ENCODE measurements at places on chromosomes 6 and 20.
A peak's percentile ranks its signal among the peaks of the same experiment; 100 is the strongest.

DNA sequence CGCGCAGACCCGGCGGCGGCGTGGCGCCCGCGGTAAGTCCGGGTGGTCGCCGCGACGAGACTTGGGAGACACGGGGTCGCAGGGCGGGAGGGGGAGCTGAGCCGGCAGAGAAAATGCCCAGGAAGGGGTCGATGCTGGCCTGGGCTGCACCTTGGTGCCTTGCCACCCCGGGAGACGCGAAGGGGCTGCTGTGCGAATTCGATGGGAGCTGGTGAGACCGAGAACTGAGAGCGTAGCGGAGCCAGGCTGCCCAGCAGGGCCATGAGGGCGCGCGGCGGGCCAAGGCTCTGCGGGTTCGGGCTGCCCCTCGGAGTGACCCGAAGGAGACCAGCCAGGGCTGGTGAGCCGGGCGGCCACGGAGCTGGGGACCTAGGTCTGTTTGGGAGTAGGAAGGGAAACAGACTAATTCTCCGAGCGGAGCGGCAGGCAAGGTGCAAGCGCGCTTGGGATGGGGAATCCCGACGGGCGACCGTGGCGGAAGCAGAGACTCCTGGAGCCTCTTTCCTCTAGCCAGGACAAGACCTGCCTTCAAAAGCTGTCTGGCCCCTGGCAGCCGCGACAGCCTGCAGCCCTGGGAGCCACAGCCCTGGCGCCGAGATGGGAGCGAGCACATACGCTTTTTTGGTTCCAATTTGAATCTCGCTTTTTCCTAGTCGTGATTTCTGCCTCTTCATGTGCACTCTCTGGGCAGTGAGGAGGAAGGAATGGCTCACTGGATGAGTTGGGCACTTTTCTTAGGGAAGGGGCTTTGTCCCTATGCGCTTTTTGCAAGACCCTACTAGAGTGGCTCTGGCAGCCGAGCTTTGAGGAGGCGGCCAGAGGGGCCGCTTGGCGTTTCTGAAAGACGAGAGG, 691 bp downstream of the SYNDIG1 start:
- DNase-seq, result peak; percentile 21

DNA sequence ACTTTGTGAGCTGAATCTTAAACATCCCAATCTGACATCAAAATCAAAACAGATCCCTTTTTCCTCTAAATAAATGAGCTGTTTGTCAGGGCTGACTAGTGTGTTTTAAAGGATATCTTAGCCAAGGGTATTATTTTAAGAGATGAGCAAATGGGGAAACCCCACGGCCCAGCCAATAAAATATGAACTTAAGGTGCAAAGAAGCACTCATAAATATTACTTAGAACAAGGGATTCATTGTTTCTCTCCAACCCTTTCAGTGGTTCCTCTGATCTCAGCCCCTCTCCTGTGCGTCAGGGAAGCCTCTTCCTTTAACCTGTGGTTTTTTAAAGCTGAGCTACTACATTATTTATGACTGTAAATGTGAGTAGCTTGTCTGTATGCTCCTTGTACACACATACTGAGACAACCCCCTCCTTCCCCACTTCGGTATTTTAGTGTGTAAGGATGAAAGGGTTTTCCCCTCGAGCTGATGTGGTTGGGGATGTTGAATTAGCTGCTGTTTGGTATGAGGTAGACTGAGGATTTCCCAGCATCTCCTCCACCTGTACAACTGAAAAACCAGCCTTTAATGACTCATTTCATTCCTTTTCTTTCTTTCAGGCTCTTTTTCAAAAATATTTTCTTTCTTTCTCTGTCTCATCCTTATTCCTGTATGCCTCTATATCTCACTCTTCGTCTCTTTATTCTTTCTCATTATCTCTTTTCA, 6.5 kb downstream of the BMP5 start:
- DNase-seq, result peak; percentile 18

- no peak for DNase-seq
Measured at GRCh38 chr6:47595785-47596184, 102.6 kb upstream of the ADGRF4 start.

DNA sequence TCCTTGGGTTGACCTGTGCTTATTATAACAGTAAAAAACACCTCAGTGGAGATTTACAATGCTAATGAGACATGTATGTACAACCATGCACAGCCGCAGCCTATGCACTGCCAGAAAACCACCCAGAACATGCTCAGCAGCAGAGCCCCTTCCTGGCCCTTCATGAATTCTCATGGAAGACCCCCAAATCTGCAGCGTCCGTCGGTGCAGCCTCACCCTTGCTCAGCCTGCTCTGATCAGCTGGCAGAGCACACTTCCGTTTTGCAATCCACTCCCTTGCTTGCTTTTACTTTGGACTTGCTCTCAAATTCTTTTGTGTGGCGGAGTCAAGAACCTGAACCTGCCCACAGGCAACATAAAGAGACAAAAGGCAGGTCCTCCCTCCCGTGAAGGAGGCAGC, 378.2 kb upstream of the SULF2 start:
- DNase-seq, result no peak

DNA sequence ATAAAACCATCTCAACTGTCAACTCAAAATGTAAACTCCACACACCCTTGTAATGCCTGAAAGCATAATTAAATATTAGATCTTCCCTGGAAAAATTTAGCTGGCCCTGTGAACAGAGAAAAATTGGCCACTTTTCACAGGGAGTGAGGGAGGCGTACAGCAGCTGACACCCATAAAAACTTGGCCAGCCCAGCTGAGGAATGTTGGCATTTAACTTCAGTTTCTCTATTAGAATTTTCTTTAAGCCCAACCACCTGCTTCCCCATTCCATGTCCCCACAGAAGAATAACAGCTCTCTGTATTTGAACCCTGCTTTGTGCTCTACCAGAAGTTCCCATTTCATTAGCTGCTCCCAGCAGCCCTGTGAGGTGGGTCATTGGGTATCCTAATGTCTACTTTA, 41.0 kb downstream of the PKHD1 start:
- DNase-seq, result no peak

DNA sequence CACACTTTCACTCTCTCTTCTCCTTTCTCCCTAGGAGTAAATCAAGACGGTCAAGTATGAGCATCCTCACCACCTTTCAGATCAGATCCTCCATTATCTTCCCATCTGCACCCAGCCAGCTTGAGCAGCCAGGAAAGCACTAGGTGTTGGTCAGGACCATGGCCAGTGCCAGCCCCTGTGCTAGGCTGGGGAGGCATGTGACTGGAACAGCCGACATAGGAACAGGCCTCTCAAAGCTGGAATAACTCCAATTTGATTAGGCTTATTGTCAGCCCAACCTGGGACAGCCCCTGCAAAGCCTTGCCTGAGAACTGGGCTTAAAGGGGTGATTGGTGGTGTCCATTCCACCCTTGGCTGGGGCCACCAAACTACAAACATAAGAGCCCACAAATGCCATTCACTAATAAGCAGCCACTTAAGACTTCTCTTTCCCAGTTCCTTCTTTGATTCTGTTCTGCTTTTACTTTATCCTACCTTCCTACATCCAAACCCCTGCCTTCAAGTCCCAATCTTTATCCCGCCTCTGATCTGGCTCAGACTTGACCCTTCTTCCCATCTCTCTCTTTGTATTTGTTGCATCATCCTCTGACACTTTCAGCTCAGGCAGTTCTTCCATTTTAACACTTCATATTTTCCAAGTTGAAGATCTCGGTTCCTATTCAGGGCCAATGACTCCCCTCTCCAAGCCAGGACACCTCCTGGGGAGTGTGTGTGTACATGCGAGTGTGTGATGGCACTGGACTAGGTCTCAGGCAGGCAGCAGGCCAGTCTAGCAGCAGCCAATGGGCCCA, 4.5 kb upstream of the TREM2 start:
- no peak for DNase-seq

GRCh38 chr20:18985551-18985950, 172.0 kb downstream of the SCP2D1 start:
- no peak for DNase-seq

- DNase-seq, result no peak
Measured at GRCh38 chr6:147341486-147341885, 137.3 kb downstream of the STXBP5 start.

GRCh38 chr20:63183422-63184146, 32.3 kb downstream of the YTHDF1 start:
- peak; percentile 73 for DNase-seq

GRCh38 chr6:22706651-22707050, 137.3 kb downstream of the HDGFL1 start:
- DNase-seq, result no peak

GRCh38 chr20:33773412-33774089, 37.6 kb upstream of the CHMP4B start:
- DNase-seq, result peak; percentile 43

DNA sequence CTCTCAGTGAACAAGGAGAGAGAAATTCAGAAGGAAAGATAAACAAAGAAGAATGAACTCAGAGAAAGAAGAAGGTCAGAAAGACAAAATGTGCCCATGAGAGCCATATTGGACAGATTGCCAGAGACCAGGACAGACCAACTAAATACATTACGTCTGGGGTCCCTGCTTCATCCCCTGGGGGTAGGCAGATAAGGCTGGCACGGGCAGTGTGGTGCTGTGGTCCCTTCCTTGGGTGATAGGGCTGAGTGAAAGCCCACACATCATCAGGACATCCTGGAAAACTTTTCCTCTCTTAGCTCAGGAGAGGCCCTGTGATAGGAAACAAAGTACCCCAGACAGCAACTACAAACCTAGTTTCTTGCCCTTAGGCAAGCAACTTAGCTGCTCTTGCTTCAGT, 13.2 kb upstream of the ARMC12 start:
- no peak for DNase-seq

DNA sequence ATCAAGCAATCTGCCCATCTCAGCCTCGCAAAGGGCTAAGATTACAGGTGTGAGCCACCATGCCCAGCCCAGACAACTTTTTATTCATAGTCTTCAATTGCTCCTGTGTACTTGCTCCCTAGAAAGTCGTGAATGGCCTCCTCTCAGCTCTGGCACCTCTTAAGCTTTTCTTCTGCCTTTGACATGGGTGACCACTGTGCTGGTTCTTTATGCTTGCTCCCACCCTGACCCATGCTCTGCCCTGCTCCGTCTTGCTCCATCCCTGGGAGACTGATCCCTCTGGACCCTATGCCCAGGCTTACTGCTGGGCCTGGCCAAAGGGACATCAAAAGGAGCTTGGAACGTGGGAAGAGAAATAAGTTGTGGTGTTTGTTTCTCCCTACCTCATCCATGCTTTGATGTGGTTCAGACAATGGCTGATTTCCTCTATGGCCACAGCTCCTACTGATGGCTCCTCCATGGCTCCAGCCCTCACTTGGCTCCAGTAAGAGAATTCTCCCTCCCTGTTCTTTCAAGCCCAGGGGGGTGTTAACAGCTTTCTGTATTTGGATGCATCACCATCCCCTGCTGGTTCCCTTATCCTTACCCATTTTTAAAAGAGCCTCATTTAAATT, 7.7 kb upstream of the TREM2 start:
- peak; percentile 4 for DNase-seq

GRCh38 chr6:19524366-19525186, 312.6 kb upstream of the ID4 start:
- DNase-seq, result no peak

GRCh38 chr6:63816982-63817436, 181.4 kb downstream of the PHF3 start:
- DNase-seq, result no peak

DNA sequence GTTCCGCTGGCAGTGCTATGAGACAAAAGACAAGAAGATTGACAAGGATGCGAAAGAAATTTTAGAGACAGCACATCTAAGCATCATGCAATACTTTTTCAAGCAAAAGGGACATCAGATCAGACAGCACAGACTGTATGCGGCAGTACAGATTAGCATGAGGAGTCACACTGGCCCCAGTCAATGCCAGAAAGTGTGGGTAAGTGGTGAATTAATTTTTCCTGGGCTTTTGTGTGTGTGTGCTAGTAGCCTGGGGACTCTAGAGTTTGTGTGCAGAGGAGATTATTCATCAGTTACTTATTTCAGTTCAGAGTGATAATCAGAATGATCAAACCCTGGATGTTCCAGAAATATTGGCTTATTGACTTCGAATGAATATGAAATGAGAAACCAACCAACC, 47.2 kb downstream of the LAMA4 start:
- DNase-seq, result no peak

- DNase-seq, result no peak
Measured at GRCh38 chr6:24426729-24427446, 24.2 kb downstream of the MRS2 start.

DNA sequence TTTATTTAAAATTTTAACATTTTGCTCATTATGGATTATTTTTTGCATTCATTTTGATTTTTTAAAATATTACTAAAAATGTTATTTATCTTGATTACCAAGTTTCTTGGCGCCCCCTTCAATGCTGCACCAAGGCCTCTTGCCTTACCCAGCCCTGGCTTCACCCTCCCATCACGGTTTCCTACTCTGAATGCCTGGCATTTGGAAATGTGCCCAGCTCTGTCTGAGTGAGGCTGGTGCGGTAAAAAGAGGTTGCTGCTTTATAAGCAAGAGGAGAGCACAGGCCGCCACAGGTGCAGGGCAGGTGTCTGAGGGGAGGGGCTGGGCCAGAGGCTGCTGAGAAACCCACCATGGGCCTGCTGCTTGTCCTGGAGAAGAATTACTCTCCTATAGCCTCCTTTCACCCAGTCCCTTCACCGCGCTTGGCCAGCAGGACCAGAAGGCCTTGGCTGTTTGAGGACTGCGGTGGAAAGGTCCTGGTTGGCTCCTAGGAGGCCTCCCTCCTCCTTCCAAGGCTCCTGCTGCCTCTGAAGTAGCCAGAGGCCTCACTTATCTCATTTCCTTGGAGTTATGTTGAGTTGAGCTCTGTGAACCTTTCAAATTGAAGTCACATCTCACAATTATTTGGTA, 62.6 kb downstream of the BANF2 start:
- DNase-seq, result no peak

- DNase-seq, result no peak
Measured at GRCh38 chr6:5058254-5058653, 26.9 kb upstream of the PPP1R3G start.

DNA sequence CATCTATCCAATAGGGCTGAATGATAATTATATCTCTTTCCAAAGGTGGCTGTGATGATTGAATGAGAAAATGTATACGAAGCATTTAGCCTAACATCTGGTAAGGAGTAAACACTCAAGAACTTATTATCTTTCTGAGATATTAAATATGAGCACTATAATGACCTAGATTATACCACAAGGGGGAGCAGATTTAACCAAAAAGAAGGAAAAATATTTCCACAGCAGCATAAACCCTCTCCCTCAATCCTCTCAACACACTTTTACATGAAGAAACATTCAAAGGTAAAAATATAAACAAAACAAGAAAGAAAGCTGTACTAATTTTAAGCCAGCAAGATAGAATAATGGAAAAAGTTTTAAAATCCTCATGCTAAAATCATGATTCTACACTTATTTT, 68.4 kb downstream of the SHPRH start:
- DNase-seq, result no peak

DNA sequence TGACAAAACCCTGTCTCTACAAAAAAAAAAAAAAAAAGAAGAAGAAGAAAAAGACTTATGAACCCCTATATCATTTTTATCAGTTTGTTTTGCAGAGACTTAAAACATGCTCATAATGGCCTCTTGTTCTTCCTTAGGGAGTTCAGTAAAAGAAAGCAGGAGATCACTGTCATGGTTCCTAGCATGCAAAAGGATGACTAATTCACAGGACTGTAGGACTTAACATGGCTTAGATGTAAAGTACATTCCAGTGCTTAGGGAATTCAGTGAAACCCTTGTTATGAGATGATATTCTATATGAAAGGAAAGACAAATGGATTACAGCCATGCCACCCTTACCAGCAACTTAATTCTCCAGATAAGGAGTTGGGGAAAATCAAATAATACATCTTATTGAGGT, 29.5 kb downstream of the EEF1A1 start:
- DNase-seq, result no peak

GRCh38 chr6:28635547-28636158, 110.0 kb downstream of the GPX5 start:
- DNase-seq, result no peak

- no peak for DNase-seq
Measured at GRCh38 chr6:15344192-15344519, 98.3 kb downstream of the JARID2 start.

Data from activated T-cell treated with anti-CD3 and anti-CD28 coated beads, Interleukin-2, amount 50 U/mL, for 48 hours (primary cell).